ENCODE measurements at places on chromosomes 16 and 17. TPM values are rescaled to one million over a fixed set of nuclear protein-coding genes. Genes with fewer than 3 reads are reported as not detected.

TP53TG3E gene
- not detected for total RNA-seq

CMIP gene
- total RNA-seq, result 96.6 TPM

NEUROD2 gene
- not detected for total RNA-seq

LGALS9B gene
- 9.8 TPM for total RNA-seq

ZNF200 gene
- 12.1 TPM for total RNA-seq

MYO15A gene
- total RNA-seq, result 3.5 TPM

RAB11FIP3 gene
- total RNA-seq, result 42.4 TPM

LITAFD gene
- total RNA-seq, result not detected

CCL4 gene
- total RNA-seq, result not detected

EVI2B gene
- total RNA-seq, result not detected

TPSAB1 gene
- total RNA-seq, result not detected

TSPOAP1 gene
- 0.18 TPM for total RNA-seq

GLYR1 gene
- 97.5 TPM for total RNA-seq

RRAD gene
- 0.24 TPM for total RNA-seq

HEXD gene
- total RNA-seq, result 30.0 TPM

DNA sequence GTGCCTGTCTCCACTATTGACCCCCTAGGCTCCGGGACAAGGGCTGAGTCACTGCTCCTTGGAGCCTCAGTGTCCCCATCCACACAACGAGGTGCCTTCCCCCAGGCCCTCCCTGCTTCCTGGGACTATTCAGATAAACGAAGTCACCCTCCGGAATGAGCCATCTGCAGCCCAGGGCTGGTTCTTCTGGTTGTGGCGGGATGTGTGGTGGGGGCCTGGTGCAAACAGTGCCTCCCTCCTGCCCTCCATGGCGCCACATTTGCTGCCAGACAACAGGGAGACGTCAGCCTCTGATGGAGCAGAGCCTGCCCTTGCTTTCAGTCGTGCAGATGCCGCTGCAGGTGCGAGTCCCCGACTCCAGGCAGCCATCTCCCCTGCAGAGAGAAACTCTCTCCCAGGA, 5.1 kb upstream of the KRT16 start:
- H3K4me1 ChIP-seq, result peaks cover 30% of the 10 kb centered on the region
- no peak for DNase-seq
- no peaks in the 10 kb centered on the region for H3K36me3 ChIP-seq
- H3K4me3 ChIP-seq, result no peak overlapping the region
- no peak overlapping the region for H3K27ac ChIP-seq

DNA sequence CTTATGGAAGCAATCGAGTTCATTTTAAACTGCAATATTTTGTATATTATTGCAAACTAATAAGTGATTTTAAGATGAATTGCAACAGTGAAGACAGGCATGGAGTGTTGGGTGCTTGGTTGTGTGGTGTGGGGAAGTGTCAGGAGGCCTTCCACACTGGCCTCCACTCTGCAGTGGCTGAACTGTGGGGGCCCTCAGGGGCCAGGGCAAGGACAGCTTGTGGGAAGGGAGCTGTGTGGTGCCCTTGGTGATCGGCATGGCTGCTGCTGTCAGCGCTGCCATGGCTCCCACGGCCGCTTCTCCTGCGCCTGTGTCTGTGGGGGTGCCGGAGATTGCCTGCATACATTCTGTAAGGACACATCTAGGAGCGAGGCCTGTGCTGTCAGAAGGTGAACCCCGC, 19.2 kb downstream of the TCF25 start:
- no peak overlapping the region for H3K4me3 ChIP-seq
- no peaks in the 10 kb centered on the region for H3K27me3 ChIP-seq
- H3K4me1 ChIP-seq, result no peaks in the 10 kb centered on the region
- DNase-seq, result no peak

DNA sequence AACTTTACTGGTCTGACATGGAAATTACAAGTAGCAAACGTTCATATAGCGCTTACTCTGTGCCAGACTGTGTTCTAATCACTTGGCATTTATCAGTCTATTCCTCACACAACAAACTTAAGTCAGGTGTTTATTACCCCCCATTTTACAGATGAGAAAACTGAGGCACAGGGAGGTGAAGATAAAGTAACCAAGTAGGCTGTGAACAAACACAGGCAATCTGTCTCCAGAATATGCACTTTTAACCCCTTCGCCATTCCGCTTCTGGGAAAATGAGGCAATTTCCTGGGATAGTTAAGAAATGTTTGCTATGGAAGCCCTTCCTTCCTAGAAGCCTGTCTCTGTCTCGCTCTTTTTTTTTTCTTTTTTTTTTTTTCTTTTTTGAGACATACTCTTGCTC, 12.2 kb upstream of the CXCL16 start:
- no peak overlapping the region for H3K4me3 ChIP-seq
- peaks cover 35% of the 10 kb centered on the region for H3K27me3 ChIP-seq
- H3K27ac ChIP-seq, result no peak overlapping the region
- H3K36me3 ChIP-seq, result no peaks in the 10 kb centered on the region

DNA sequence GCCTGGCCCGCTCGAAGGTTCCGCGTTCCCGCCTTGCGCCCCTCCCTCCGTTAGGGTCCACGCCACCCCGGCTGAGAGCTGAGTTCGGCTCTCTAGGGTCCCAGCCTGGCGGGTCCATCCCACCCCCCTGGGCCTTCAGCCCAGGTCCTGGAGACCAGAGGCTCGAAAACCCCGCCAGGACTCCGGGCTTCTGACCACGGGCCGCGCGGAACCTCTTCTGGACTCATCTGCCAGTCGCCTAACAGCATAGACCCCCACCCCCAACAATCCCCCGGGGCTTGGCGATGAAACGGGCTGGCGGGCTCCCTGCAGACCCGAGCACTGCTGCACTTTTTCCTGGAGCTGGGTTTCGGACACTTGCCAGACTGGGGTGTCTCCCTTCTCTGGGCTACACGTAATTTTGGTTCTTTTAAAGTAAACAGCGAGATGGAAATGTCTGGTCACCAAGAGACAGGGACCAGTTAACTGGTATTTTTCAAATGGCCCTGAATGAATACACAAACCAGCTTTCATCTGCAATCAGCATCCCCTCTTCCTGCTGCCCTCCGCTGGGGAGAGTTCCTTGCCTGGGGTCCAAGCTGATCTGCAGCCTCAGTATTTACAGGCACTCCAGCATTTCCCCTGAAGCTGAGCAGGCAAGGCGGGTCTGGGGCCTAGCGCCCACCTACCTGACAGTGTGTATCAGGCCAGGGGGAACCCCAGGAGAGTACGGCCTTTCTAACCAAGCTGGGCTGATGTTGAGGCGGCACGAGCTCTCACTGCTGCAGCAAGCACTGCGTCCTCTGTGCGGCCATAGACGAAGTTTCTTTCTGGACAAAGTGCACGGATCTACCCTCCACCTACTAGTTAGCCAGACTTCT, 639 bp upstream of the TRIM65 start:
- H3K4me3 ChIP-seq, result peak overlapping the region; percentile 77
- H3K27ac ChIP-seq, result no peak overlapping the region
- no peak for DNase-seq
- H3K4me1 ChIP-seq, result 0 out of 2 replicates have a peak, but pooled peaks cover 4% of the 10 kb centered on the region
- H3K36me3 ChIP-seq, result peaks cover 9% of the 10 kb centered on the region

DNA sequence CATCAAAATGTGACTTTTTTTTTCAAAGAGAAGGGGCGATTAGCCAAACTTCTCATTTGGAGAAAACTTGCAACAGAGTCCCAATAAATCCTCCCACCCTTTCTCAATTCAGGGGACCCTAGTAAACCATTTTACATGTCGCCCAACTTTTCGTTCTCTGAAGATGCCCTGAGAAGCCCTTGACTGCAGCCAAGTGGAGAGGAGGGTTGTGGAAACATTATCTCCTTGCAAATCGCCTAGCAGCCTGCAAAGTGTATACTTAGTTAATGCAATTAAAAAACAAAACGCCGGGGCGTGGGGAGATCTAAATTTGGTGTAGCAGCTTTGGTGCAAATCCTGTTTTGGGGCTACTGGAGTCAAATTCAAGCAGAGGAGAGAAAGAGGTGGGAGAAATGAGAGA, 1.2 kb upstream of the SHISA9 start:
- peak overlapping the region; percentile 99 for H3K27ac ChIP-seq
- H3K4me3 ChIP-seq, result peak overlapping the region; percentile 75
- peaks cover 4% of the 10 kb centered on the region for H3K36me3 ChIP-seq
- H3K27me3 ChIP-seq, result no peaks in the 10 kb centered on the region

- no peaks in the 10 kb centered on the region for H3K4me1 ChIP-seq
- no peak overlapping the region for H3K27ac ChIP-seq
- no peak overlapping the region for H3K4me3 ChIP-seq
Measured at GRCh38 chr16:68866933-68867332, 23.6 kb downstream of the TANGO6 start.

GRCh38 chr16:31213877-31214707, at the start of gene TRIM72:
Gene TRIM72 (plus strand): TSS chr16:31214119. CDS start chr16:31214739, 620 bp downstream.
- peaks cover 20% of the 10 kb centered on the region for H3K27me3 ChIP-seq
- DNase-seq, result no peak
- H3K36me3 ChIP-seq, result no peaks in the 10 kb centered on the region
- no peak within 1 kb of the TSS for H3K4me3 ChIP-seq

DNA sequence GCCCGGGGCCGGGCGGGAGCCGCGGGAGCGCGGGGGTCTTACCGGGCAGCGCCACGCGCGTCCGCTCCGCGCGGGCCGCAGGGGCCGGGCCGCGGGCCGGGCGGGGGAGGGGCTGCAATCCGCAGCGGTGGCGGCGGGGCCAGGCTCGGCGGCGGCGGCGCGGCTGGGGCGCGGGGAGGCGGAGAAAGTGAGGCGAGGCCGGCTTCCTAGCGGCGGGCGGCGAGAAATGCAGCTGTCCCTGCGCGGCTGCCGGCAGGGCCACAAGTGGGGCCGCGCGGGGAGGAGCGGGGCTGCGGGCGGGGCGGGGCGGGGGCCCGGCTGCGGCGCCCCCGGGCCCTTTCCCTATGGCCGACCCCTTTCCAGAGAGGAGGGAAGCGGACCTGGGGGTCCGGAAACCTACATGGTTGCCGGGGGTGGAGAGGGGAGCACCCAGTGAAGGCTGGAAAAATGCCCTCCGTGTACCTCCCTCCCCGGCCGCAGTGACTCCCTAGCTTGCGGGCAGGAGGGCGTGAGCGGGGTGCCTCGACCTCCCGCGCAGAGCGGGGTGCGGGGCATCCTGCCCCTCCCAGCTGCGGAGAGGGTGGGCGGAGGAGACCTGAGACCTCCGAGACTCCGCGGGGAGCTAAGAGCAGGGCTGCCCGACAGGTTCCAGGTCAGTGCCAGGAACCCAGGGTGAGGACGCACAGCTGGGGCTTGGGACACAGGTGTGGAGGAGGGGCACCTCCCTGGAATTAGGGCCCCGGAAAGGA, at the start of gene CUEDC1:
Gene CUEDC1, minus strand, starts transcription at position 230 of the 749 bp plus-strand sequence. CDS start 69,848 bp downstream, outside the sequence.
- peak within 1 kb of the TSS; percentile 74 for H3K4me3 ChIP-seq
- peak within 1 kb of the TSS; percentile 46 for H3K27ac ChIP-seq

DNA sequence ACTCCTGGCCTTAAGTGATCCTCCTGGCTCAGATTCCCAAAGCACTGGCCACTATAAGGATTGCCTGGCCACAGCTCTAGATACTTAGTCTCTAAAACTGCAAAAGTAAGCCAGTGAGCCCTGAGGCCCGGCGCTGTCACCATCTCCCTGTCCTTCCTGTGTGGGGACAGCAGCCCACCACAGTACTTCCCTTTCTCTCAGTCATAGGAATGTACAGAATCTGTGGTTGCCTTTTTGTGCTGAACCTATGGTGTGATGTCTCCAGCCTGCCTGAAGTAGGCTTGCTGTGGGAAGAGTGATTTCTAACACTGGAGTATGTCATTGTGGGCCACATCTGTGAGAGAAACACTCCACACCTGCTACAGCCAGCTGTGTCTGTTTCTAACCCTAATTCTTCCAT, 24.7 kb downstream of the NTAN1 start:
- H3K4me1 ChIP-seq, result no peaks in the 10 kb centered on the region
- no peak overlapping the region for H3K27ac ChIP-seq
- peaks cover 25% of the 10 kb centered on the region for H3K36me3 ChIP-seq
- DNase-seq, result no peak

DNA sequence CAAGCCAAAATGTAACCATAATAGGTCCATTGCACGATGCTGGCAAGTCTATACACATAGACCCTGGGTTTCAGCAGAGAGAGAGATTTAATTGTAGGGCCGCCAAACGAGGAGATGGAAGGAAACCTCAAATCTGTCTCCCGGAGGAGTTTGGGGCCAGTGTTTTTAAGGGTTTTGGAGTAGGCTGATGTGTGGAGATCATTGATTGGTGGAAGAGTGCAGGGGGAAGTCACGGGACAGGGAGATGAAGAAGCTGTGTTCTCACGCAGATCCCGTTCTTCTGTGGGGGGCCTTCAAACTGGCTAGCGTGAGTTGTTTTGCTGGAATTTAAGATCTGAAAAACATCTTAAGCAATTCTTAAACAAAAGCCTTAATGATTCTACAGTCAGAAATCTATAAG, 84.8 kb downstream of the KATNIP start:
- H3K36me3 ChIP-seq, result no peaks in the 10 kb centered on the region
- no peak overlapping the region for H3K4me3 ChIP-seq
- no peak overlapping the region for H3K27ac ChIP-seq
- DNase-seq, result no peak
- H3K27me3 ChIP-seq, result no peaks in the 10 kb centered on the region

- no peaks in the 10 kb centered on the region for H3K4me1 ChIP-seq
- no peak for DNase-seq
- no peak overlapping the region for H3K27ac ChIP-seq
- no peaks in the 10 kb centered on the region for H3K36me3 ChIP-seq
Measured at GRCh38 chr16:80599466-80599865, 58.7 kb downstream of the DYNLRB2 start.

DNA sequence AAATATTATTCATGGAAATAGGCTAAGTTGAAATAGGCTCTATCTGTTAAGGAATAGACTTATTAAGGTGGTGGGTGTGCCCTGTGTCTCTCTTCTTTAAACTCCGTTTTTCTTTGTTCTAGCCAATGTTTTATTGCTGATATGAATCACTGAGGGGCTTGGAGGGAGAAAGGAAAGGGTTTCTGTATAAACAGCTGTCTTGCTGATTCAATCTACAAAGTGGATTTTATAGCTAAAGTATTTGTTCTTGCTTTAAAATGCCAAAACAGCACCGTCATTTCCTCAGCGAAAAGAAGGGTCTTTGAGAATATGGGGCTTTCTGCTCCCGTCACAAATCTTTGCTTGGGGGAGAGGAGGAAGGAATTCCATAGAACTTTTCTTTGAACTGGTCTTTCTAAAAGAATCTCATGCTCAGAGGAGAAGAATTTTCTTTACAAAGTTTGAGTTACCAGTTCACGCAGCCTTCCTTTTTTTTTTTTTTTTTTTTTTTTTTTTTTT, 39.3 kb downstream of the MSI2 start:
- H3K36me3 ChIP-seq, result no peaks in the 10 kb centered on the region
- peaks cover 14% of the 10 kb centered on the region for H3K27me3 ChIP-seq
- DNase-seq, result no peak

DNA sequence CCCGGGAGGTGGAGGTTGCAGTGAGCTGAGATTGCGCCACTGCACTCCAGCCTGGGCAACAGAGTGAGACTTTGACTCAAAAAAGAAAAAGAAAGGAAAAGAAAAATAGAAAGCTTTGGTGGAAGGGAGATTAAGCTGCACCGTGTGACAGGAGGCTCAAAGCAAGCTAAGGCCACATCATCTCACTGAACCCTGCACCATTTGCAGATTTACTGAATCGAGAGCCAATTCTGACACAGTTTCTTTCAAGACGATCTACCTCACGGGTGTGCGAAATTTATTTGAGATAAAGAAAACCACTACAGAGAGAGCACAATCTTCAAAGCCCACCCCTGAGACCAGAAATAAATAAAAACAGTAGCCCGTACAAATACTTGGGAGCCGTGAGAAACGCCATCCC, 49.6 kb downstream of the RTN4RL1 start:
- no peaks in the 10 kb centered on the region for H3K36me3 ChIP-seq
- no peaks in the 10 kb centered on the region for H3K27me3 ChIP-seq
- no peak overlapping the region for H3K27ac ChIP-seq
- no peak for DNase-seq
- no peaks in the 10 kb centered on the region for H3K4me1 ChIP-seq
- H3K4me3 ChIP-seq, result no peak overlapping the region

- H3K4me1 ChIP-seq, result no peaks in the 10 kb centered on the region
- no peak for DNase-seq
- no peak overlapping the region for H3K4me3 ChIP-seq
- no peak overlapping the region for H3K27ac ChIP-seq
- no peaks in the 10 kb centered on the region for H3K36me3 ChIP-seq
Measured at GRCh38 chr17:72191921-72192799, 71.3 kb downstream of the SOX9 start.

All from PC-9 (cell line).